ENCODE measurements at places on chromosomes 3 and 15. TPM values are rescaled to one million over a fixed set of nuclear protein-coding genes. Genes with fewer than 3 reads are reported as not detected.

DNA sequence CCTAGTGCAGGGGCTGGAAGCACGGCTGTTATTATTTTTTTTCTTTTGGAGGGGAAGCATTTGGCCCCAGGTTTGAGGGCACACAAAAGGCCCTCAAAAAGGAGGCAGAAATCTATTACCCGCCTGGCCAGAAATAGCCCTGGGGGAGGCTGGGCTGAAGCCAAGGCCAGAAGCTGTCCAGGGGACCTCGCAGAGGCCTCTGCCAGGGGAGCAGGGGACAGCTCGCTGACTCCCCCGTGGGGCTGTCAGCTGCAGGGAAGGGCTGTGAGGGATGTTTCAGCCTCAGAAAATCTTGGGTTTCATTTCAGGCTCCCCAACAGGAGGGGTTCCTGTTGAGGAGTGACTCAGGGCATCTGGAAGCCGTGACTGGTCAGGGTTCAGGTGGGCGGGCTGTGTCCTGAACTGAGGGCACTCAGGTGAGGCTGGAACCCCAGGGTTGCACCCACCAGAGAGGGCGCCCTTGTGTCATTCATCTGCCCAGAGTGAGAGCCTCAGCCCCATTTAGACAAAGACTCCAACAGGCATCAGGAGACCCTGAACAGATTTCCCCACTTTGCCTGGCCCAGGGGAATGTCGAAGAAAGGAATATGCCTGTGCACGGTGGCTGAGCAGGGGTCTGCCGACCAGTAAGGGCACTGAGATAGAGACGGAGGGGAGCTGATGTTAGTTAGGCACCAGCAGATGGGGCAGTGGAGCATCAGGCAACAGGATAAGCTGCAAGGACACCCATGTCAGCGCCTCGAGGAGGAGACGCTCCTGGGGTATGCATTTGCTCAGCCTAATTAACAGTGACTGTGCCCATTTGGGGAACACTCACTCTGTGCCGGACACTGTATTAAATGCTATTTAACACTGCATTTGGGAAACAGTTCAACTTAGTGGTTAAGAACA, 43.5 kb upstream of the SLC6A11 start:
- H3K27ac ChIP-seq = no peak overlapping the region
- H3K4me1 ChIP-seq = no peaks in the 10 kb centered on the region
- H3K36me3 ChIP-seq = no peaks in the 10 kb centered on the region
- peaks cover 44% of the 10 kb centered on the region for H3K27me3 ChIP-seq
- no peak overlapping the region for H3K4me3 ChIP-seq

GRCh38 chr15:61794881-61795280, 265.4 kb downstream of the VPS13C start:
- no peaks in the 10 kb centered on the region for H3K36me3 ChIP-seq
- no peaks in the 10 kb centered on the region for H3K27me3 ChIP-seq
- H3K27ac ChIP-seq = no peak overlapping the region
- H3K4me1 ChIP-seq = no peaks in the 10 kb centered on the region

RPSA gene
- total RNA-seq = 1,787 TPM

DRD3 gene
- not detected for total RNA-seq
